ENCODE measurements at places on chromosomes 4 and X. TPM values are rescaled to one million over a fixed set of nuclear protein-coding genes. Genes with fewer than 3 reads are reported as not detected.

Gene GATA1
- polyA plus RNA-seq = not detected

Gene SERTM2
- polyA plus RNA-seq = not detected

Gene SPARCL1
- polyA plus RNA-seq = 553 TPM

DNA sequence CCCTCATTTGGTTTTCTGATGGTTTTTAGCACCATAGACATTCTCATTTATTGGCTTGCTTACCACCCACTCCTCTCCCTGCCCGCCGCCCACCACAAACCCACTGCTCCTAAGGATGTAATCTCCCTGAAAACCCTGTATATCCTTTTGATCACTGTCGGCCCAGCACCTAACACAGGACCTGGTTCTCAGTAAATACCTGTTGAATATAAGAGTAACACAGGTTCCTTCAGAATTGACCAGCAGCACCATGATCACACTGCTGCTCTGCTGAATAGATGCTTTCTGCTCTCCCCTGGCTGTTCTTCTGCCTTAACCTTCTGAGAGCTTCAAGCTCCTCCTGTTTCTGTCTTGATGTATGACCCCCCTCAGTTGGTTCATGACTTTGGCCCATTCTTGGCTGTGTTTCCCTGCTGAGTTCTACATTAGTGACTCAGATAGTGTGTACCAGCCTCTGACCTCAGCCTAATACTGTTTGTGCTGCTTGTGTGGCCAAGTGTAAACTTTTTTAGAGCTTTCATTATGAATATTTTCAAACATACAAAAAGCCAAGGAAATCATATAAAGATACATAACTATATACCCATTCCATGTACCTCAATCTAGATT is 265.3 kb downstream of the FRMPD4 start:
- DNase-seq = no peak

DNA sequence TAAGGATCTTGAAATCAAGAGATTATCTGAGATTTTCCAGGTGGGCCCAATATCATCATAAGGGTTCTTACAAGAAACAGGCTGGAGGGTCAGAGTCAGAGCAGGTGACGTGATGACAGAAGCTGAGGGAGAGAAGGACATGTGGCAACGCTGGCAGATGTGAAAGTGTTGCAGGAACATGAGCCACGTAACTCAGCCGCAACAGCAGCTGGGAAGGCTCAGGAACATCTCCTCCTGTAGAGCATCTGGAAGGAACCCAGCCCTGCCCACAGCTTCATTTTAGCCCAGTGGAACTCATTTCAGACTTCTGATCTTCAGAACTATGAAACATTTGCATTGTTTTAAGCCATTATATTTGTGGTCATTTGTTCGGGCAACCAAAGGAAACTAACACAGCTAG is 156.3 kb upstream of the VEGFC start:
- no peak for DNase-seq

DNA sequence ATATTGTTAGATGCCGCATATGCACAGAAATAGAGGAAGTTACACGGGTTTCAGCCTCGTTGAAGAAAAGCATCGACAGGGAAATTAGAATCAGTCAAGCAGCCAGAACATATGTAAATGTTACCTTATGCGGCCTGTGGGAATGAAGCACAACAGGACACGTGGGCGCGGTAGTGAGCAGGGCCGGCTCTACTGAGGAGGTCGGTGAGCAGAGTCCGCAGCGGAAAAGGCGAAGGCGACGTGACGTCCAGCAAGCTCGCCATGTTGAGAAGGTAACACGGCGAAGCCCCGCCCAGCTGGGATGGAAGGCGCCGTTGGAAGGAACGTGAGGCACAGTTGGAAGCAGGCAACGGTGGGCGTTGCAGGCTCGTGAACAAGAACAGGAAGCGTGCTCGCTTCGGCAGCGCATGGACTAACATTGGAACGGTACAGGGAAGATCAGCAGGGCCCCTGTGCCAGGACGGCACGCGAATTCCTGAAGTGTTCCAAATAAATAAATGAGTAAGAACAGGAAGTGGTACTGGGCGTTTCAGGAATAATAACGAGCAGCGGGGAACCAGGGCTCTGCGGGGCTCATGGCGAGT is 54.6 kb downstream of the MTNR1A start:
- no peak for DNase-seq

DNA sequence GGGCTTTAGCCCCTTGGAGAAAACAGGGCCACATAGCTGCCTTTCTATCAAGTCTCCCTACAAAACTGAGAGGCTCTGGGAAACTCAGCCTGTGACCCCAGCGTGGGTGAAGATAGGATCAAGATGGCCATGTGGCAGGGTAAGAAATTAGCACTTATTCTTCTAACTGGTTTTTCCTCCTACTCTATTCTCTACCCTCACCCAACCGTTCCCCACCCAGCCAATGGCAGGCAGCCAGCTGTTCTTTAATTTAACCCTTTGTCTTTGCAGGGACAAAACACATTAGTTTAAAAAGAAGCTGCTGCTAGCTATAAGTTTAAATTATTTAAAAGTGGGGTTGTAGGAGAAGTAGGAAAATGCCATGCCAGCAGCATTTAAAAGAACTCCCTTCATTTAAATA is 2.8 kb downstream of the CLCN5 start:
- no peak for DNase-seq

- no peak for DNase-seq
Observed at GRCh38 chr4:26290321-26290720, 30.5 kb upstream of the RBPJ start.

- DNase-seq = no peak
Observed at GRCh38 chrX:103099691-103100090, 6.7 kb upstream of the NXF3 start.

DNA sequence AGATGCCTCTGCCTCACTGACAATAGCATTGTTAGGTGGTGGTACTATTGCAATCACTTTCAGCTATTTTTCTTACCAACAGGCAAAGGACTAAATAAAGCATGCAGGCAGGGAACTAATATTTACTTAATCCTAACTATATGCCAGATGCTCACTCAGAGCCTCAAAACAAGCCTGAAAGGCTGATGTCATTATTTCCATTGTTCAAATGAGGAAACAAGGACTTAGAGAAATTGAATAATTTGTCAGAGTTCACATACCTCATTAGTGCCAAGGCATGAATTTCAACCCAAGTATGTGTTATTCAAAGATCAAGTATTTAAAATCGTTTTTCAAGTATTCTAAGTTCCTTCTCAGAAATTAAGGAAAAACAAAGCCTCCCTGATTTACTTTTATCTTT is 374.9 kb upstream of the TECRL start:
- DNase-seq = no peak

DNA sequence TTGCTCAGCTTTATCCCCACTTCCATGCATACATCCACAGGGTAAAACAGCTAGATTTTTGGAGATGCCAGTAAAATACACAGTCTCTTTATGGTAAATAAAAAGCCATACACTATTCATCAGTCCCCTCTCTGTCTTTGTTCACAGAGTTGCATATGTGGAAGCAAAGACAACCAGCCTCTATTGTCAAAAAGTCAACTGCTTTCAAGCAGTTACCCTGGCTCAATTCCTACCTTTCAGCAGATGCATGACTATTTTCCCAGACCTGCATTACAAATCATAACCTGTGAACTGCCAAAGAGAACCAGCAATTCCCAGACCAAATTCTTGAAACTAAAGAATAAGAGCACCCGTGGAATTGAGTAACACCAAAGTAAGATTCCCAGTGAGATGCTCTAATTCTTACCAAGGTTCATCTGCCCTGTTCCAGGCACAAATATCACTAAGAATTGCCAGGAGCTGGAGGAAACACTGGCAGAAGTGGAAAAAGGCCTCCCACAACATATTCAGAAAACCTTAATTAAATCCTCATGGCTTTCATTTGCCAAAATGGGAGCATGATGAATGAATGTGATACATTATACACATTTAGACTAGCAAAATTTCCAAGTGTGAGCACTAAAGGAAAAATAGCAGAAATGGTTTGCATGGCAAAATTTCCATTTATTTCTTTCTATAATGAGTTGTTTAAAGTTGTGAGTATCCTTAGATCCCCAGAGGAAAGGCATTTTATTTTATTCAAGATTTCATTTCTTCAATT is 391.2 kb upstream of the ADGRL3 start:
- no peak for DNase-seq

DNA sequence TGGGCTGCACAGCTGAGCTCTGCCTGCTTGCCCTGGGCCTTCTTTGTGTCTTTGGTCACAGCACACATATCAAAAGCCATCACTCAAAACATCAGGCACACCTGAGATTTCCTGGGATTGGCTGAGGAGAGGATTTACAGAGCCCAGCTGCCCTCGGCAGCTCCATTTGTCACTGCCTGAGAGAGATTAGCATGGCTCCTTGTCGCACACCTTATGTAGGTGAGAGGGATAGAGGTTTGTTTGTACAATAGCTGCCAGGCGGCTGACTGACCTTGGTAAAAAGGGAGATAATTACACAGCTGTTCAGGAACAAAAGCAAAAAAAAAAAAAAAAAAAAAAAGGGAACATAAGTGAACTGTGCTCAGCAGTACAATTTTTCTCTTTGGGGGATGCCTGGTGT is 63.2 kb downstream of the MGST2 start:
- no peak for DNase-seq

DNA sequence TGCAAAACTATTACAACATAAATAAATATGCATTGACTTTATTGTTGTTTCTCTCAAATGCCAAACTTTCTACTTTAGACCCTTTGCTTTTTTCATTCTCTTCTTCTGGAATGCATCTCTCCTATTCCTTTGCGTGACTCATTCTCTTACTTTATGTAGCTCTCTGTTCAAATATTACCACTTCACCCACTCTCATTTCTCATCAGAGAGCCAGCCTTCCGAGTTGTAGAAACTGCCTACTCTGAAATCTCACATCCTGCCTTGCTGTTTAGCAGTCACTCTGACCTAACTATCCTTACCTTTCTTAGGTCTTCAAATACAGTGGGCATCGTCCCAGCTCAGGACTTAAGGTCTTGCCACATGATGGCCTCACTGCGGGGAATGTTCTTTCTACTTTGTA is 143.5 kb downstream of the GALNTL6 start:
- DNase-seq = no peak

GRCh38 chrX:143571521-143571920 is 54.2 kb upstream of the SPANXN3 start:
- DNase-seq = no peak

DNA sequence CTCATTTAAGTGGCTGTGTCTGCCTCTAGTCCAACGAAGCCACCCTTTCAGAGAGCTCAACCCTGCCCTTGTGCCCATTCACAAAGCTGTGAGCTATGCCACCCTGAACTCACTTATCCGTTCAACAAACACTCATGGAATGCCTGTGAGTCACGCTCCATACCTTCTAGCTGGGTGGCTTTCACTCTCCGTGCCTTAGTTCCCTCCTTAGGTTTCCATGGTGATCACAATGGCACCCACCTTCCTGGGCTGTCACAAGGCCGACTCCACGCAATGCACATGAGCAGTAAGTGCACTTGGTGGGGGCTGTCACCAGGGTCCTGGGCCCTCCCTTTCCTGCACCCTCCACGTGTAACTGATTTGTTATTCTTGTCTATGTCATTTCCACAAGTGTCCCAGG is 37.2 kb upstream of the PPP2R2C start:
- DNase-seq = no peak

- peak; percentile 75 for DNase-seq
Observed at GRCh38 chr4:159048166-159048886, 54.6 kb upstream of the RAPGEF2 start.
